ENCODE measurements at places on chromosomes 13 and 19. TPM values are rescaled to one million over a fixed set of nuclear protein-coding genes. Genes with fewer than 3 reads are reported as not detected.

ZNF846 gene
- 8.5 TPM for total RNA-seq

LGI4 gene
- total RNA-seq = 0.69 TPM

- no peaks in the 10 kb centered on the region for H3K4me1 ChIP-seq
- no peak for DNase-seq
- H3K27me3 ChIP-seq = no peaks in the 10 kb centered on the region
- no peak overlapping the region for H3K4me3 ChIP-seq
- no peaks in the 10 kb centered on the region for H3K36me3 ChIP-seq
- no peak overlapping the region for H3K27ac ChIP-seq
Observed at GRCh38 chr13:59906413-59907049, 257.2 kb downstream of the DIAPH3 start.

FLT1 gene
- total RNA-seq = 1.2 TPM

DNA sequence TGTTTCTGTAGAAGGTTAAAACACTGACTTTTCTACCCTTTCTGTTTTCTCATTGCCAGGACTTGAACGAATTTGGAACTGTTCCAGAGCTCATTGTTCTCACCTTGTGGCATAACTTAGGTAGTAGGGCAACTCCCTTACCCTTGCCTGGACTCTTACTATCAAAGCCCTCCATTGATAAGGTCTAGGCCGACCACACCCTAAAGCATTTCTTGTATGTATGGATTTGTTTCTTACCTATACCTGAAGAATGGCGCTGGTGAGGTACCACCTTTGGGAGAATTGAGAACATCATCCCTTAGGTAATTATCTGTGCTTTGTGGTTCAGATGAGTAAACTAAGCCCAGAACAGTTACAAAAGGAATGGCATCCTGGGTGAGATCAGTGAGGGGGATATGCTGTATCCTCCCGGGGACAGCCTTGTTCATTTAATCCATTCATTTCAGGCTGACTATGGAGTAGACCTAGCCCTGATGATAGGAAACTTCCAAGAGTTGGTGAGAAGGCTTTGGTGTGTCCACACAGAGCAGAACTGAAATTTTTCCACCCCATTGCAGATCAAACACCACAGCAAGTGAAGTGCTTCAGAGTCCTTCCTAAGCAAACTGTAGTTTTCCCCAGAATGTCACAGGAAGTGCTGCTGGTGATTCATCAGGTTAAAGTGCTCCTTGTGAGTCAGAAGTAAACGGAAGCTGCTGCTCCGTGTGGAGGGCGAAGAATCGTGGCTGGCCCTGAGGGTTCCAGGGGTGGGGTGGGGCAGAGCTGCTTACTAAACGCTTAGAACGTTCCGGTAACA lies 113.0 kb downstream of the TEX26 start:
- peaks cover 41% of the 10 kb centered on the region for H3K4me1 ChIP-seq
- no peaks in the 10 kb centered on the region for H3K36me3 ChIP-seq
- peak overlapping the region; percentile 50 for H3K27ac ChIP-seq
